ENCODE measurements at places on chromosomes 7 and 10.

DNA sequence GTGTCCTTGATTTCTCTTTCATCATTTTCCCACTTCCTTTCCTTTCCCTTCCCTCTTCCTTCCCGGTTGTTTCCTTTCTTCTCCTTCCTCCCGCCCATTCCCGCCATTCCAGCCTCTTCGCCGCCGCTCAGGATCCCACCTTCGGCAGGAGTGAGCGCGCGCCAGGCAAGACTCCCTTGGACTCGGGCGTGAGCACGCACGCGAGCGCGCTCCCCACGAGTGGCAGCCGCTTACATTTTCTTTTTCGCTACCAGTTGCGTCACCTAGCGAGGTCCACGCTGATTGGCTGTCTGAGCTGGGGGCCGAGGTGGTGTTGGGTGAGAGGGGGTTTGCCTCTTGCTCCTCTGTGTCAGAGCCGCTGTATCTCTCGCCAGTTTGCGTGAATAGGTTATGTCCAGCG, 11.8 kb downstream of the ZAN start:
- no peak for DNase-seq

DNA sequence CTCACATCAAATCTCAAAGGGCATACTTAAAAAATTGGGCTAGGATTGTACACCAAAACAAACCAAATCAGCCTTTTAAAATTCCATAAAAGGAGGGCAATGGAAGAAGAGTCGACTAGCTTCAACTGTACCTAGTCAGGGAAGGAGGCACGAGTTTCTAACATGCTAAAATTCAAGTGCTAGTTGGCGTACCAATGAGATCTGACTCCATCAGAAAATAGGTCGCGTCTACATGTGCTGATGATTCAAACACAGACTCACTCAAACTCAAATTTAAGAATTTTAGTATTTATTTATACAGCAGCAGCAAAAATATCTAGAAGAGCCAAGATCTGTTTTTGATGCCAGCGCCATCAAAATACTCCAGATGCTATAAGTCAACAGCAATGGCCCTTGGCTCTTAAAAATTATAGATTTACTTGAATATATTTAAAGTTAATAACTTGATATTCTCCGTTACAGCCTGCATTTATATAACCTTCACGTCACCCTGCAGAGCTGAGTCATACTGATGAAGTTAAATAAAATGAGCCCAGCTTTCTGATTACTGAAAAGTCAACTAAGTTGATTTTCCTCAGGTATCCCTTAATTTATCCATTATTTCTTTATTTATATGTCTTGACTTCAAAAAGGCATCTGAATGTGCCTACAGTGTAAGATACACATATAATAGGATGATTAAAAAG, 302.1 kb upstream of the IMMP2L start:
- DNase-seq = no peak

DNA sequence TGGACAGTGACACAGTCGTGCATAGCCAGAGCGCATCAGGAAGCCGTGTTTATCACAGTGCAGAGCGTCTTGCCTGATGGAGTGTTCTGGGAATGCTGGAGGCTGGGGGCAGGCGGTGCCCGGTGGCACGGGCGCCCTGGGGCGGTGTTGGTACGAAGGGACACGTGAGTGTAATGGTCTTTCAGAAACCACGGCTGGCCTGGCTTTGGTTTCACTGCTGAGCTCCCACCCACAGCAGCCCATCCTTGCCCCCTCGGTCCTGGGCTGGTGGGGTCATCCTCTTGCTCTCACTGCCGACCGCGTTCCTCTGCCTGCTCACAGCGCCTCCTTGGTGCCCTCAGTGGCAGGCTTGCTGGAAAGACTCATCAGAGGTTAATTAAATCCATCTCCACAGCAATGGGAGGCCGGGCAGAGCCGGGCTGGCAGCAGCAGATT, 50.6 kb downstream of the NKX6-2 start:
- DNase-seq = no peak

DNA sequence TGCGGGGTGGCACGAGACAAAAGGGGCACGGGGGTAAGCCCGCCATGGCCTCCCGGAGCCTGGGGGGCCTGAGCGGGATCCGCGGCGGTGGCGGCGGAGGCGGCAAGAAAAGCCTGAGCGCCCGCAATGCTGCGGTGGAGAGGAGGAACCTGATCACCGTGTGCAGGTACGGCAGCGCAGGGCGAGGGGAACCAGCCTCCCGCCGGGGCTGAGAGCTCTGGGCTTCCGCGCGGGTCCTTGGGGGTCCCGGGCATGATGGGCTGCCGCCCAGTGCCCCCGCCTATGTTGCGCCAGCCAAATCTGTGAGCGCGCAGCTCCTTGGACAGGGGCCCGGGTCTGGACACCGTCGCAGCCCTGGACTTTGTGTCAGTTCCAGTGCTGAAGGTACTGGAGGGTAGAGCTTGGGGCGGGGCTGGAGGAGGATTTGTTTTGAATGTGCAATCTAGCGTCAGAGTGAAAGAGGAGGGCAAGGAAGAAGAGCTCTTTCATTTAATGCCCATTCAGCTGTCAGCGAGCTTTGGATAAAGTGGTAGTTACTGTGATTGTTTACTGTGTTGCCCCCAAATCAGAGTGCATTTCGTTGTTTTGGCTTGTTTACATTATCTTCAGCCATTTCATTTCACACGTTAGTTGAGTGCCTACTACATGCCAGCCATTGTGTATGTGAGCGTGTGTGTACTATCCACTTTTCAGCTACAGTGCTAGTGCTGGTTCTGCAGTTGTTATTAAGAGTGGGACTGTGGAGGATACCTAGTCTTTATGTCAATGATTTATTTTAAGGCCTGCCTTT, 777 bp downstream of the RUNDC3B start:
- peak; percentile 32 for DNase-seq

- DNase-seq = no peak
These were observed 89.4 kb downstream of the PARP12 start for GRCh38 chr7:139973101-139974050.

Measured in stimulated activated CD4-positive, alpha-beta T cell treated with anti-CD3 and anti-CD28 coated beads, Interleukin-4, amount 100 ng/mL, for 1 hour (primary cell).